ENCODE measurements at places on chromosomes 4 and X.

- DNase-seq, result no peak
Observed at GRCh38 chr4:41835321-41835995, 86.9 kb upstream of the PHOX2B start.

- no peak for DNase-seq
Observed at GRCh38 chr4:35975617-35976355, 268.5 kb downstream of the ARAP2 start.

- DNase-seq, result no peak
Observed at GRCh38 chr4:3484057-3484973, 21.2 kb downstream of the DOK7 start.

DNA sequence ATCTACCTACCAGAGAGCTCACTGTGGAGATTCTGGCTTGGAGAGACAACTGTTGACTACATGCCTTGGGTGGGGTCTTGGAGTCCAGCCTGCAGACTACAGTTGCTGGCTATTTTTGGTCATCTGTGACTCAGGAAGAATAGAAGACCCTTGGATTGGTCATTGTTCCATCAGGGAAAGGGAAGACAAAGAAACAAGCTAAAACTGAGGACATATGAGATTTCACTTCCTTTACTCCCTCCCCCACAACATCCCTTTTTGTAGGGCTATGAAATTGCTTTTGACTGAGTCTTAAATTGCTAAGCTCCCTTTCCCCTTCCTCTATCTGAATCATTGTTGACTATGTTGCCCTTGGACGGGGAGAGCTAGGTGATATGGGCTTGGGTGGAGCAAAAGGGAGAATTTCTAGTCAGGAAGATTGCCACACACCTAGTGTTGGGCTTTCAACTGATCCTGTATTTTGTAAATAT is 11.7 kb downstream of the MSN start:
- DNase-seq, result no peak

DNA sequence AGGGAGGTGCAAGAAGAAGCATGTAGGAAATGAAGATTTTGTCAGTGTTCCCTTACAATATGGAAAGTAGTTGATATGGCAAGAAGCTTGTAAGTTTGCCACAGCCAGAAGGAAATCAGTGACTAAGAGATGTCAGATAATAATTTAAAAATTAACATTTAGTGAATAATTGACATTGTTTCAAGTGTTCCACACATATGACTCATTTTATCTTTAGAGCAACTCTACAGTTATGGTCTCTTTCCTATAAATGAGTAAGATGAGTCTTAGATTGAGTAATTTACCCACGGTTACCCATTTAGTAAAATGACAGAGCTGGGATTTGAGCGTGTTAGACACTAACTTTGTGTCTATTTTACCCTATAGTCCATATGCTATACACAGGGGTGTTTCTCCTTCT is 300.3 kb upstream of the IRS4 start:
- no peak for DNase-seq

DNA sequence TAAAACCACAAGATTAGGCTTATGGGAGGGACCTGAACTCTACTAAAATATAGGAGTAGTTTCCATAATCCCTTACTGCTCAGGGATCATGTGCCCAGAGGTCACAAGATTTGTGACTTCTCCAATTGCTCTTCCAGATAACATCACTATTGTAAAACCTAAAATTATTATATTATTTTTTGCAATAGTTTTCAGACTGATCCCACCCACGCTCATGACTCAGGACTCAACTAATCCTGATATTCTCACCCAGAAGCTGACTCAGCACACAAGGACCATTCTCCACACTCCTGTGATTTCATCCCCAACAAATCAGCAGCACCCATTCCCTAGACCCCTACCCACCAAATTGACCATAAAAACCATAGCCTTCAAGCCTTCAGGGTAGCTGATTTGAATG is 24.0 kb upstream of the RPL34 start:
- no peak for DNase-seq

DNA sequence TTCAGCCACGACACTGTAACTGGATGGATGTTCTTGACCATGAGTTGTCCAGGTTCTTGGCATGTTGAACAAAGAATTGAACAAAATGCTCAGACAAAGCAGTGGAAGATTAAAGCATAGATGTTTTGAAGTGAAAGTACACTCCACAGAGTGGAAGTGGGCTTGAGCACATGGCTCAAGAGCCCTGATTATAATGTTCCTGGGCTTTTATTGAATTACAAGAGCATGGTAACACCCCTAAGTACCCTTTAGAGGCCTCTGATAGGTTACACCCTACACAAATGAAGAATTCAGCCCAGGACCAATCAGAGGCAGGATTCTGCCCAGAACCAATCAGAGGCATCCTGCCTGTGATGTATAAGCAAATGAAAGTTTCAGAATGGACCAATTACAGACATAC is 33.5 kb downstream of the SLC10A6 start:
- DNase-seq, result no peak

- DNase-seq, result no peak
Observed at GRCh38 chr4:176781739-176782100, 11.0 kb downstream of the VEGFC start.

DNA sequence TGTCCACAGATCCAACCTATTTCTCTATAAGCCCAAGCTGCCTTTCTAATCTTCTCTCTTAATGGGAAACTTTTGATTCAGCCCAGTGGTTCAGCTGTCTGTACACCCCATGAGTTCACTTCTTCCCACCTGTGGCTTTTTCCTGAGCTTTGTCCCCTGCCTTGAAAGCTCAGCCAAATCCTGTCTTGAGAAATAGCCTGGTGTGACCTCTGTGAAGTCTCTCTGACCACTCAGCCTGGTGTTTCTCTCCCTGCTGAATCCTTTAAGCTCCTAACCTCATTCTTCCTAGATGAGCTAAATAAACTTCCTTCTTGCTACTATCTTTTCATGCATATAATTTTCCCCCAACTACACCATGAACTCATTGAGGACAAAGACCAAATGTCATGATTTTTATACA is 15.2 kb upstream of the HERC5 start:
- DNase-seq, result no peak

GRCh38 chrX:81308086-81308829 is 106.4 kb downstream of the SH3BGRL start:
- no peak for DNase-seq

DNA sequence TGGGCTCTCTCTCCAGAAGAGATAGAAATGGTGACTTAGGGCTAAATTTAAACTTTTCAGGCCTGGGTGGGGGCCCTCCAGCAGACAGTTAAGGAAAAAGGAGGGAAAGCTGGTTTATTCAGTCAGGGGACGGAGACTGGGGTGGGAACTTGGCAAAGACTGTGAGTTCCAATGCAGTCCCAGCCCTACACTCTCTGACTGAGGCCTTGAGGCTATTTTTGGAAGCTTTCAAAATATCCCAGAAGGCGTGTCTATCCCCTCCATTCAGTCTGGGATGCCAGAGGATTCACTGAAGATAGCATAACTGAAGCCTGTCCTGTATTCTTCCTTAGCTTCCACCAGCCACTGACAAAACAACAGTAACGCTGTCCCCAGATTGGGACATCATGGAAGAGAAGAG is 32.1 kb upstream of the MSN start:
- no peak for DNase-seq

GRCh38 chr4:7727749-7728148 is 211.9 kb downstream of the AFAP1 start:
- no peak for DNase-seq

DNA sequence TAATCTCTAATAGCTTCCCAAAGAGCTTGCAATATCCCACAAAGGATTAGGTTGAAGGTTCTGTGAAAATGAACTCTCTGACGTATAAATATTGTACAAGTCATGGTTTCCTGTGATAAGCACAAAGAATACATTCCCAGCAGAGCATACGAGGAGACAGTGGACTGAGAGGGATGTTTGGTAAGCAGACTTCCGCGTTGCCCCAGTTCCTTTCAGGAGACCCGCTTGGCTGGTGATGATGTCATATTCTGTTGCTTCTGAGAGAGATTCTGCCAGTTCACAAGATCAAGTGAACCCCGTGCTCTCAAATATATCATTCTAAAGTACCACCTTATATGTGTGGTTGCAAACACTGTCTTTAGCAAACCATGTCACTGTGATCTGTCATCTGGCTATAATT is 323.9 kb upstream of the CASK start:
- DNase-seq, result no peak

- no peak for DNase-seq
Observed at GRCh38 chr4:103268746-103269145, 70.6 kb upstream of the CENPE start.

DNA sequence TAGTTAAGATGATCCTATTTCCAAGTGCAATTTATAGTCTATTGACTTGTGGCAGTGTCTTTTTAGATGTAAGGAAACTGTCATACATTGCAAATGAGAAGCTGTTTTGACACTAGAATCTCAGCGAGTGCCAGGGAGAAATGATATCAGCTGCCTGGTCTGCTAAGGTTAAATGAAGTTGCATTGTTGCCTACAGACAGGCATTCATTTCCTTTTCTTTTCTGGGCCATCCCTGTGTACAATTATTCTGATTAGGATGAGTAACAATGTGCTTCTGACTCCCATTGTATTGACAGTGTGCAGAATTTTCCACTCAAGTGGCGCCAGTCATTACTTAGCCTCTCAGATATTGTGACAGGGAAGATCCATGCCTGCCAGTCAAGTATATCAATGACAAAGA is 231.2 kb downstream of the GPAT3 start:
- DNase-seq, result no peak

DNA sequence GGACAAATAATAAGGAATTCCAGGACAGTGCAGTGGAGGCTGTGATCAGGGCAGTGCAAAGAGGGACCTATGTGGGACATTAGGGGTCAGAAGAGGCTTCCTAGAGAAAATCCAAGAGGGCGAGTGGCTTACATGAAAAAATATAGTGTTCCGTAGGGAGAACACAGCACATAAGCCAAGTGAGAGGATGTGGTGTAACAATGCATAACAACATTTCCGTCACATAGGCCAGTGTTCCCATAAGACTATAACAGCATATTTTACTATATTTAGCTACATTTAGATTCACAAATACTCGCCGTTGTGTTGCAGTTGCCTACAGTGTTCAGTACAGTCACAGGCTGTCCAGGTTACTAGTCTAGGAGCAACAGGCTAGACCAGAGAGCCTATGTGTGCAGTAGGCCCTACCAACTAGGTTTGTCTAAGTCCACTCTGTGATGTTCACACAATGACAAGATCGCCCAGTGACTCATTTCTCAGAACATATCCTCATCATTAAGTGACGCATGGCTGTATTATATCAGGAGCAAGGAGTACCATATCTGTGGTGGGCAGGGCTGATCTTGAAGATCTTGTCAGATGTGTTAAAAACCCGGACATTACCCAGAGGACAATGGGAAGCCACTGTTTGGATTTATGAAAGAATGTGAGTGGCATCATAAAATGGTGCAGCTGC is 74.0 kb upstream of the TBL1X start:
- no peak for DNase-seq

- no peak for DNase-seq
Observed at GRCh38 chr4:74631338-74631737, 163.0 kb downstream of the BTC start.

DNA sequence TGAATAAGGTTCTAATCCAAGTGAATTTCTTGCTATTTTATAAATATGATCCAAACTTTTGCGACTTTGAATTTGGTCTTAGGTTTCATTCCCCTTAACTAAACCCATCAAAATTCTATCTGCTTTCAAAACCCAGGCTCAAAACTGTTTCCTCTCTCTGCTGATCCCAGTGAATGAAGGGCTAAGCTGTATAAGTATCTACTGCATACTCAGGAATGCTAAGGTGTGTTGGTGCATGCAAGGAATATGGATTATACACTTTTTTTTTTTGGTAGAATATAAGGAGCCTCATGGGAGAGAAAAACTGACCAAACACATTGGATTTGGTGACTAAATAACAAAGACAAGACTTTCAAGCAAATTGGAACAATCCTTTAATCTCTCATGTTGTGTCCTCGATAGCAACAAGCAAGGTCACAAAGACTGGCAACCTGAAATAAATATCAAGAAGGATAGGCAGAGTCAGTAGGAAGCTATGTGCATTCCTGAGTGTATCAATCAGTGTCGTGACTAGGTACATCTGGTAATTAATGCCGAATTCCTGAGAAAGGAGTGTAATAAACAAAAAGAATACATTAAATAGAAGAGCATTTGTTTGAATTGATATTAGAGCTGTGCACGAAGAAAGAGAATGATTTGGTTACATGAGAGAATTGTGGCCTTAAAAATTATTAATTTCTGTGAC is 74.3 kb upstream of the KCTD8 start:
- no peak for DNase-seq

DNA sequence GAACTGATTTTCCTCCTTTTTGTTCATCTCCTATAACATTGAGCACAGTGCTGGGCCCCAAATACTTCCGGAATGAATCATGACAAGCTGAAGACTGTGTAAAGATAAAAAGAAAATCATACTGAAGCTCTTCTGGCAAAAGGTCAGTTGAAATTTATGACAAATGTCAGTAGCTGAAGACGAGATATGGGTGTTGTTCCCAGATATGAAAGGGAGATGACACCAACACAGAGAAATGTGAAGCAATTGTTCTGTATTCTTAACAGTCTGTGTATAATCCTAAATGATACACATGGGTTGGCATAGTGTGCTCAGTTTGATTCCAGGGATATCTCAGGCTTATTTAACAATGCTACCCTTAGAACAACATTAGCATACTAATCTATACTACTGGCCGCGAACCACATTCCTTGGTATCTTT is 170.5 kb upstream of the PITX2 start:
- no peak for DNase-seq

DNA sequence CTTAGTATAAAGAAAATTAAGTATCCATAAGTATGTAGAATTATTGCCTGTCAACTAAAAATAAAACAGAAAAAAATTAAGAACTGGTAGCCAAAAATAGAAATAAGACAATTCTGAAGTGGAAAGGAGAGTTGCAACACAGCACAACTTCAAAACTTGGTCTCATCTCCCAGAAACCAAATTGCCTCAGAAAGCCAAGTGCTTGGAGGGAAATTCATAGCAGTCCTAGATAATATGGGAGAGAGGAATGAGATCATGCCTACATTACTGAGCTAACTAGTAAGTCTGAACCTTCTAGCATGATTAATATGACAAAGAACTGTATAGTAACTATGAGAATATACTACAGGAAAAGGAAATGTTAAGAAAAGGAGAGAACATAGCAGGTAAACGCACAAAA is 256.5 kb downstream of the LDB2 start:
- DNase-seq, result no peak

Data from stimulated activated CD8-positive, alpha-beta memory T cell treated with anti-CD3 and anti-CD28 coated beads, Interleukin-12 subunit alpha, Interleukin-12 subunit beta, amount 100 ng/mL, for 4 hours (primary cell).